GM19239 (cell line): ENCODE measurements at places on chromosomes 13 and 19.

DNA sequence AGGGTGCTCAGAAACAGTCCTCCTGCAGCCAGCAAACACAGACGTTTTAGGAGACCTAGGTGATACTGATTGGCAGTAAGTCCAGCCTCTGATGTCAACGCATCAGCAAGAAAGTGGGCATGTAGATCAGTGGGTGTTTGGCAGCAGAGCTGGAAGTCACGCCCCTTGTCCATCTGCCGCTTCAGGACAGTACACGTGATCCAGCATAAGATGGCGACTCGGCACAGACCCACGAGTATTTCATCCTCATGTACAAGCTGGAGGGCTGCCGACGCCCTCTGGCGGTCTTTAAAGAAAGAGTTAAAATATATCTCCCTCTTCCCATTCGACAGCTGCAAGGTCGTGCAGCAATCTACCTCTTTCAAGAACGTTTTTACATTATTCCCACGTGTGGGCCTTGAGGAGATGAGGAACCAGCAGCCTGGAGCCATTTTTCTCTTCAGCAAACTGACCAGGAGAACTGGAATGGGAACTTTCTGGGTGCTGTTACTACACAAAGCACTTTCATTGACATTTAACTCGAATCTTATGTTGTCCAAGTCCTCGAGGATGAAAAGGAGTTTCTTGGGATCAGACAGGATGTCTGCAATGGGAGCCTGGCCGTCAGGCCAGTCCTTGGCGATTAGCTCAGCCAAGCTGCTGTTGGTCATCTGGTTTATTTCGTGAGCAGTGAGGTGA is 22.3 kb downstream of the NLRP11 start:
- peak; percentile 29 for DNase-seq

GRCh38 chr13:27288392-27288791 is 17.8 kb downstream of the RASL11A start:
- DNase-seq, result no peak

DNA sequence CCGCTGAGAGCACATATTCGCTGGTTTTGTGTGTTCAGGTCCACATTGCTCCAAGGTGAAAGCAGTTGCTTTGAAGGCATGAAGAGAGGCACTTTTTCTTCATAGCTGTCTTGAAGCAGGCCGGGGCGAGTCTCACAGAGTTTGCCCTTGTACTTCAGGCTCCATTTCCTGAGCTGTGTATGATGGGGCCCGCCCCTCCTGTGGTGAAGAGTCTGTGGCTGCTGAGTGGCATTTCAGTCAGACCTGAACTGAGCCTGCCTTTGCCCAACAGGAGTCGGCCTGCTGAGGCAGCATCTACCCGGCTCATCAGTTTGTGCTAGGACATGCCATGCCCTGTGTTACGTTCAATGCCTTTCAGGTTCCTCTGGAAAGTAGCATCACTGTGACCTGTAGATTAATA is 44.4 kb upstream of the C1QTNF9 start:
- no peak for DNase-seq

GRCh38 chr19:15759962-15760565 is 22.3 kb downstream of the OR10H3 start:
- no peak for DNase-seq

DNA sequence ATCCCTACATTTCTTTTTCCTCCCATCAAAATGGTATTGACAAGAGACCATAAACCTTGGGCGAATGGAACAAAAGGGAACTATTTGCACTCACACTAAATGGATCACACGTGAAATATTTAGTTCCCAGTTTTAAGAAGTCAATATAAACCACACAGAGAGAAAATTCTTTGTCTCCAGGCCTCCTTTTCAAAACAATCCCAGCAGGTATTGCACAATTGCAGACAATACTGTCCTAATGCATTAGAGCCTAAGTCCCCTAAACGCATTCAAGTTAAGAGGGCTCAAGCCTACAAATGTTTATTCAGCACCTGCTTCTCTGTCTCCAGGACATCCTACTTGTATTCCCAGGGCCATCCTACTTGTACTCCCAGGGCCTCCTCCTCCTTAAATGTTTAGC is 1.3 kb upstream of the B3GLCT start:
- no peak for DNase-seq

DNA sequence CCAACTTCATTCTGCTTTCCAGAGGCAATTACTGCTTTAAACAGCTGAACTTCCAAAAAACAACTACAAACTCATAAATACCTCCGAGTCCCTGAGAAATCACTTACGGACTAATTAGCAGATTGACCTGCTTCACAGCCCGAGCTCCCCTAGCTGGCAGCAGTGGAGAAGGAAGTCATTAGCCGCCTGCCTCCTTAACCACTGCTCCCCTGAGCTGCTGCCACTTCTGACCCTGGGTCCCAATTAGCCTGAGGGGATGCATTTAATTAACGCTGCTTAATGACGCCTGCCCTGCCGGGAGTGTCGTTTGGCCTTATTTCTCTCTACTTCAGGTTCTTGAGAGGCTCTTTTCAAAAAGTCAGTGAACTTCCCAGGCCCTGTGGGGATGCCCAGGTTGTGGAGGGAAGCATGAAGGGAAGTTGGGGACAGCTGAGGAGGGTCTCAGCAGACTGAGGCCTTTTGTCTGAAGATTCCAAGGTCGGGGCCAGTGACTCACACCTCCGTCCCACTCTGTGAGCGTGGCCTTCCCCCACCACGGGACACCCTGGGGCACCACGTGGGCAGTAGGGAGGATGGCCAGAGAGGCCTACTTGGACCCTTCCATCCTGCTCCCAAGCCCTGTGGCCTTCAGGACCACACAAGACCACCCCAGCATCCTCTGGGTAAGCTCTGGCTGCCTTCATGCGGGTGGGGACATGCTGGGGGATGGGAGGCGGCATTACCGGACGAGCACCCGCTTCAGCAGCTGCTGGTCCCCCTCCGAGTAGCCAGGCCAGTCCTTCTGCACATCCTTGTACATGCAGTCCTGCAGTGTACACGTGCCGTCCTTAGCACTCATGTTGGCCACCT is 19.8 kb upstream of the ISYNA1 start:
- DNase-seq, result no peak

- no peak for DNase-seq
Observed at GRCh38 chr13:107838588-107839161, 376.7 kb downstream of the LIG4 start.

- DNase-seq, result no peak
Observed at GRCh38 chr13:85661675-85662074, 137.5 kb downstream of the SLITRK6 start.

DNA sequence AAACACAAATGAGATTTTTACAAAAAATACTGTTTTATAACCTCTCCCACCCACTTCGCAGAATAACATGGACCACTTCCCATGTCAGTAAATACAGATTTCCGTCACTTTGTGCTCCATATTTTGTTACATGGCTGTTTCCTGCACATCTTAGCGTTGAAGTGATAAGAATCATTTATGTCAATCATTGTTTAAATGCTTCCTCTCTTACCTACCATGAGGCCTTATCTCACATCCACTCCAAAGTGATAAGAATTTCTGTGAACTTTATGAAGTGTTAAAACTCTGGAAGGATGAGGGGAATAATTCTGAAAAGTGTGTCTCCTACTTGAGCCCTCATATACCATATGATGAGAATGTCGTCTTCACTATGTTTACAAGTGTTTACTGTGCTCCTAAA is 36.6 kb upstream of the IL17D start:
- DNase-seq, result no peak

DNA sequence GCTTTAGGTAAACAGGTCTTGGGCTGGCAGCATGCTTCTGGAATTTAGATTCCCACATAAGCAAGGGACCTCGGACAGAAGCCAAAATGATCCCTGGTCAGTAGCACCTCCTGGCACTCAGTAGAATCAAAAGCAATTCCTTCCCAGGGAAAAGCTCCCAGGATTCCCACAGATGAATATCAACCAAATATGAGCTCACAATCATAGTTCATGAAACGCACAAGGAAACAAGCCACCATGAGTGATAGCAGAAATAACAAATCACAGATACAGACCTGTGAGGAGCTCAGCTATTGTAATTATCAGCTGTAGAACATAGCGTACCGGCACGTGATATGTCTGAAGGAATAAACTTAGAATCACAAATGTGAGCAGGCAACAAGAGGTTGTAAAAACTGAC is 21.8 kb upstream of the PLAUR start:
- DNase-seq, result no peak

DNA sequence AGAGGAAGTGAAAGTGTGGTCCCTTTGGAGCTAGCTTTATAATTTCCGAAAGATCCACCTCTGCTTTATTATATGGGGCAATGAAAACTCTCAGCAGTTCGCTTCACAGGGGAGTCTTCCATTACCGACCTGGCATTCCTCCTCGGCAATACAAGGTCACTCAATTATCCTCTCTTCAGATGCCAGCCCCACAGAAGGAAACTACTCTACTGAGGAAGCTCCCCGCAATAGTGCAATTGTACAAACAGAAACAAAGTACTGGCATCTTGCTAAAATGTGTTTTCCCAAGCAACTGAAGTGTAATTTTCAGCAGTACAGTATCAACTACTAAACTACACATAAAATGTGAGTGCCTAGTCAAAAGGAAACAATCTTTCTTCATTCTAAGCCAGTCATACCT is 702.0 kb downstream of the PCDH9 start:
- no peak for DNase-seq

DNA sequence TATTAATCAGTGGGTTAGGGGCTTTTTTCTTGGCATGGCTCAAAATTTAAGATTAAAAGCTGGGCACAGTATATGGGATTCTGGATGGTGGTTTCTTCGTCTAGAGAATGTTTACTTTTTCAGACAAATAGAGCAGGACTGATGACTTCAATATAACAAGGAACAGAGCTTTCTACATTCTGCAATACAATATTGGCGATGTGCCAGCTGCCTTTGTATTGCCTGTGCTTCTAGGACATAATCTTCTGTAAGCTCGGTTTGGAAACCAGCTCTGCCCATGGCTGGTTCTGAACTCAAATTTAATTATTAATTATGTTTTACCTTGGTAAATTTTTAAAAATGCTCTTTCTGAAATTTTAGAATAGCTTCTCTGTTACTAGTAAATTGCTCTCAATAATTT is 139.1 kb upstream of the TRPC4 start:
- DNase-seq, result no peak

DNA sequence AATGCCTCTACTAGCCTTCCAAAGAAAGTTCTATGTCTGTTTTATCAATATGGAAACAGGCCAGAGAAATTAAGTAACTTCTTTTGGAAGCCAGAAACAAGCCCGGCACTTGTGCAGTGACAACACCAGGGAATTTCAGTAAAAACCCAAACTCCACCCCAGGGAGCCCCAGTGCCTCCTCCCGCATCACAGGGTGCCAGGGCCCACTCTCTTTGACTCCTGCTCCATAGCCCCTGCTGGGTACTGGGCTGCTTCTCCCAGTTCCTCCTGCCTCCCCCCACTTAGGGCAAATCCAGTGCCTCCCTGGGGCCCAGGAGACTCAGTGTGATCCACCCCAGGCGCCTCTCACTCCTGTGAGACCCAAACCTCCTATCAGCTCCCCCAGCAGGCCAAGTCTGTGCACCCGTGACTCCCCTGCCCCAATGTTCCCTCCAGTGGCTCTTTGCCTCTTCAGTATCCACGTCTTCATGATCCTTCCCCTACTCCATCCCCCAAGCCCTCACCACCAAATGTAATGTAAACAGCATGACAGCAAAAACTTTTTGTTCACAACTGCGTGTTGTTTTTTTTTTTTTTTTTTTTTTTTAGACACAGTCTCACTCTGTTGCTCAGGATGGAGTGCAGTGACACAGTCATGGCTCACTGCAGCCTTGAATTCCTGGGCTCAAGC is 2.3 kb upstream of the FFAR3 start:
- no peak for DNase-seq

GRCh38 chr19:27966390-27966816 is 1246.5 kb downstream of the UQCRFS1 start:
- DNase-seq, result no peak

- no peak for DNase-seq
Observed at GRCh38 chr19:47485210-47485609, 1.2 kb upstream of the KPTN start.

DNA sequence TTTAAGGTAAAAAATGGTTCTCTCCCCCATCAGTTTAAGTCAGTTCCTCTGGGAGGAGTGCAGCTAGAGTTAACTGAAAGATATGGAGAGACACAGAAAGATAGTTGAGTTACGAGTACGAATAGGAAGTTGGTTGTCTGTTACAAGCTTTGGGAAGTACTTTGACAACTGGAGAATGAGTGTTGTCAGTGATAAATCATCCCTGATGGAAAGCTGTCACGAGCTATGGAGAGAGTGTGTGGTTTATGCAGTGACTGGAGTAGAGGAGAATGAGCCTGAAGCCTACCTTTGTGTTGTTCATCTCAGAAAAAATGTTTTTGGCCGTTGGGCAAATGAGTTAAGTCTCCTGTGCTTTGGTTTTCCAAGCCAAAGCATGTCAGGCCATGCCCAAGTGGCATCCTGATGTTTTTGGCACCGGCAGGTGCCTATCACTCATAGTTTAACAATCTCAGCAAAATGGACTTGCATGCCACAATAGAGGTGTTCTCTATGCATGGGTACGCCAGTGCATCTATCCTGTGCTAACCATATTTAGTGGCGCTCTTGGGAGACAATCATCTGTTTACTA is 350.2 kb downstream of the IRS2 start:
- DNase-seq, result no peak

DNA sequence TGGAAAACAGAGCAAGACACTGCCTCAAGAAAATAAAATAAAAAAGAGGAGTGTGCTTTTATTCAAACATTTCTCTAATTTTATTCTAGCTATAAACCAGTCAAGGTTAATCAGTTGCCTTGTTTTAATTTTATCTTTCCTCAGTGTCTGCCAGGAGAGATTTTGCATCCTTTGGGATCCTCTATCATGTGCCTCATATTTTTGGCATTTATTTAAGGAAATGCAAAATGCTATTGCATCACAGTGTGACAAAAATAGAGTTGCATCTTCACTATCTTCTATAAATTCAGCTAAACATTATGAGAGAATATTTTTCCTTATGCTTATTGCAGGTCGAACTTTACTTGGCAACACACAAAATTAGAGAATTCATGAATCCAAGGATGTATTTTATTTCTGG is 639.0 kb upstream of the KLF12 start:
- DNase-seq, result no peak

GRCh38 chr13:57724486-57725272 is 93.1 kb downstream of the PCDH17 start:
- DNase-seq, result no peak

- DNase-seq, result no peak
Observed at GRCh38 chr19:41233748-41234240, 14.8 kb downstream of the AXL start.

- no peak for DNase-seq
Observed at GRCh38 chr13:30873499-30873898, 32.6 kb upstream of the MEDAG start.

- no peak for DNase-seq
Observed at GRCh38 chr13:111292710-111293485, 27.5 kb upstream of the TEX29 start.

- no peak for DNase-seq
Observed at GRCh38 chr13:38309397-38309796, 40.3 kb upstream of the UFM1 start.

DNA sequence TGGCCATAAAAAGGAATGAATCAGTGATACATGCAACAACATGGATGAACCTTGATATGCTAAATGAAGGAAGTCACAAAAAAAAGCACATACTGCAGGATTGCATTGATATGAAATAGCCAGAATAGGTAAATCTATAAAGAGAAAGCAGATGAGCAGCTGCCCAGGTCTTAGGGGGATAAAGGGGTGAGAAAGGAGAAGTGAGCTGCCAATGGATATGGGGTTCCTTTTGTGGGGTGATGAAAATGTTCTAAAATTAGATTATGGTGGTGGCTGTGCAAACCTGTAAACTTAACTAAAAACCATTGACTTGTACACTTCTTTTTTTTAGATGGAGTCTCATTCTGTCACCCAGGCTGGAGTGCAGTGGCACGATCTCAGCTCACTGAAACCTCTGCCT is 12.1 kb downstream of the HAS1 start:
- DNase-seq, result no peak
